ENCODE measurements at places on chromosomes 7 and 10. TPM values are rescaled to one million over a fixed set of nuclear protein-coding genes. Genes with fewer than 3 reads are reported as not detected.

The ZNF804B gene
- polyA plus RNA-seq, result 0.02 TPM

The ECD gene
- polyA plus RNA-seq, result 13.8 TPM

The UCMA gene
- polyA plus RNA-seq, result 0.23 TPM

The PALS2 gene
- polyA plus RNA-seq, result 3.2 TPM

The IL6 gene
- polyA plus RNA-seq, result 3.5 TPM

The SCART1 gene
- 1.6 TPM for polyA plus RNA-seq

The EGR2 gene
- polyA plus RNA-seq, result 12.1 TPM

The PON1 gene
- 6.9 TPM for polyA plus RNA-seq

All from thymus (tissue), 14 donors.